ENCODE measurements at places on chromosomes 3 and 15. TPM values are rescaled to one million over a fixed set of nuclear protein-coding genes. Genes with fewer than 3 reads are reported as not detected.

The TUSC7 gene
- total RNA-seq, result not detected

DNA sequence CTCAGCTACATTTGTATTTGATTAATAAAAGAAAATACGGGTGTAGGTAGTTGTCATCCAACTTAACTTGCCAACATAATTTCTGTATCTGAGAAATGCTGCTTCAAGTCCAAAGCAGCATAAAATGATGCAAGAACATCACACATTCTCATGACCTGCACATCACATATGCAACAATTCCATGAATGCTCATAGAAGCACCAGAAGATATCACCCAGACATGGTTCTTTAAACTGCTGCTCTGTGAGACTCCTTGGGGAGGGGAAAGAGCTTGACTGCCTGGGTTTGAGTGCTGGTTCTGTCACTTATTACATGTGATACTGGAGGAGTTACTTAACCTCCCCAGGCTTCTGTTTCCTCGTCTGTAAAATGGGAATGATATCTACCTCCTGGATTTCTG lies 39.4 kb downstream of the CHST14 start:
- no peak for DNase-seq
- H3K36me3 ChIP-seq, result no peaks in the 10 kb centered on the region
- H3K27ac ChIP-seq, result no peak overlapping the region
- peaks cover 80% of the 10 kb centered on the region for H3K27me3 ChIP-seq
- peaks cover 27% of the 10 kb centered on the region for H3K4me1 ChIP-seq

The SLC26A6 gene
- 54.7 TPM for total RNA-seq

DNA sequence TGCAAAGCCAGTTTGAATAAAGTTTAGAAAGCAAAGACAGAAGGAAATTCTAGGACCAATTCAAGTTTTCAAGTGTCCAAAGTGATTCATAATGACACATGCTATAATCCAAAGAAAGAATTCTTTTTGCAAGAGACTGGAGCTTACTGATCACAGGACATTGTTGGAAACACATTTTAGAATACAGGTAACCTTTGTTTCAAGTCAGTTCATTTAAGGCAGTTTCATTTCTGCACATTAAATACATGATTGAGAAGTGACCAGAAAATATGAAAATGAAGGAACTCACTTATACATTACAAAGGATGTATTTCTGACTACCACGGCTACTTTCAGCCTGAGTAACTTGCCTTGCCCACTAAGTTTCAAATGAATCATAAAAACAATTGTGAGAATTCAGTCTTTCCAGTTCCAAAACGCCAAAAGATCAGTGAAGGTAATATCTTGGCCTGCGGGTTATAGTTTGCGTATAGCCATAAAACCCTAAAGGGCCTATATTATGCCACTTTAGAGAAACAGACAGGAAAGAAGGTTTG lies 48.7 kb downstream of the PRICKLE2 start:
- no peaks in the 10 kb centered on the region for H3K36me3 ChIP-seq
- peaks cover 5% of the 10 kb centered on the region for H3K27me3 ChIP-seq
- no peak for DNase-seq
- no peak overlapping the region for H3K27ac ChIP-seq

The TMEM212 gene
- total RNA-seq, result not detected

- H3K4me1 ChIP-seq, result peaks cover 25% of the 10 kb centered on the region
- H3K36me3 ChIP-seq, result peaks cover 8% of the 10 kb centered on the region
These were observed 408 bp downstream of the NICN1 start for GRCh38 chr3:49428752-49429080.

- H3K27me3 ChIP-seq, result no peaks in the 10 kb centered on the region
- DNase-seq, result no peak
- H3K4me1 ChIP-seq, result peaks cover 20% of the 10 kb centered on the region
- H3K27ac ChIP-seq, result no peak overlapping the region
- no peak overlapping the region for H3K4me3 ChIP-seq
These were observed 27.6 kb downstream of the EEFSEC start for GRCh38 chr3:128180913-128181312.

The NME9 gene
- 1.7 TPM for total RNA-seq

- no peaks in the 10 kb centered on the region for H3K27me3 ChIP-seq
- no peak overlapping the region for H3K27ac ChIP-seq
- no peak overlapping the region for H3K4me3 ChIP-seq
- peaks cover 8% of the 10 kb centered on the region for H3K36me3 ChIP-seq
- no peak for DNase-seq
These were observed 111.5 kb downstream of the CFAP44 start for GRCh38 chr3:113329757-113330156.

- no peaks in the 10 kb centered on the region for H3K36me3 ChIP-seq
- H3K27ac ChIP-seq, result no peak overlapping the region
- H3K27me3 ChIP-seq, result peaks cover 24% of the 10 kb centered on the region
These were observed 158.8 kb downstream of the RORA start for GRCh38 chr15:61070111-61070901.

The WNT5A gene
- total RNA-seq, result not detected

DNA sequence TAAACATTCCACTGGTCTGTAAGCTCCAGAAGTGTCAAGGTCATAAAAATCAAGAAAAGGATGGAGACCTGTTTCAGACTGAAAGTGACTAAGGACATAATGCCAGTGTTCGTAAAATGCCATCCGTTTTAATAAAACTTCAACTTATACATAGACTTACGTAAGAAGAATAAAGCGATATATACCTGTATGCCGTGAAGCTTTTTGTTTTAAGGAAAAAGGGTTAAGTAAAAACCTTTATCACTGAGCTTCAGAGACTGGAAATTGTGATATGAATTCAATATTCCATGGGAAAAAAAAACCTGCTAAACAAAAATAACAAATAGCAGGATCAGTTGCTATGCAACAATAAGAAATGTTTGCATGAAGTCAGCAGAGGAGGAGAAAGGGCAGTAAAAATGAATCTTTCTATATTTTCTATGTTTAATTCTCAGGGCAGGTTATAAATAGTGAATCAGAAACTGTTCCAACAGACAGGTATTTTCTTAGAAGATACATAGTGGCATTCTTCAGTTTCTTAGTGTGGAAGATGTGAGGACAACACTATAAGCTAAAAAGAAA lies 42.5 kb downstream of the CHSY1 start:
- H3K36me3 ChIP-seq, result peaks cover 21% of the 10 kb centered on the region
- H3K4me3 ChIP-seq, result no peak overlapping the region
- no peak overlapping the region for H3K27ac ChIP-seq
- no peaks in the 10 kb centered on the region for H3K27me3 ChIP-seq
- H3K4me1 ChIP-seq, result peaks cover 57% of the 10 kb centered on the region

GRCh38 chr3:25113891-25114290 lies 314.2 kb upstream of the RARB start:
- no peaks in the 10 kb centered on the region for H3K27me3 ChIP-seq
- no peaks in the 10 kb centered on the region for H3K36me3 ChIP-seq
- H3K4me3 ChIP-seq, result no peak overlapping the region
- H3K4me1 ChIP-seq, result no peaks in the 10 kb centered on the region

The TRPM1 gene
- total RNA-seq, result not detected

DNA sequence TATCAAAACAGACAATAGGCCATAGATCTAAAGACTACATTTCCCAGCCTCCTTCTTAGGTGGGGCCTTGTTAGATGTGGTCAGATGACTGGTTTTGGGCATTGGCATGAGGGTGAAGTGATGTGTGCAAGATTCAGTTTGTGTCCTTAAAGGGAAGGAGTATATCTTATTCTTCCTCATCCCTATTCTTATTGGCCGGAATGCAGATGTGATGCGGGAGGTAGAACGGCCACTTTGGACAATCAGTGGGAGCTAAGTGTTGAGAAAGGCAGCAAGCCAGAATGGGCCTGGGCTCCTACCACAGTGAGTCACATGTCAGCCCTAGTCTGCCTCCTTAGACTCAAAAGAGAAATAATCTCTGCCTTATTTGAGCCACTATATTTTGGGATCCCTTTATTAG lies 89.8 kb upstream of the MEX3B start:
- no peak overlapping the region for H3K4me3 ChIP-seq
- no peaks in the 10 kb centered on the region for H3K27me3 ChIP-seq
- peaks cover 14% of the 10 kb centered on the region for H3K36me3 ChIP-seq
- peaks cover 8% of the 10 kb centered on the region for H3K4me1 ChIP-seq
- DNase-seq, result no peak
- no peak overlapping the region for H3K27ac ChIP-seq

The CADPS gene
- total RNA-seq, result not detected

GRCh38 chr15:51846463-51847230 lies 17.2 kb downstream of the TMOD3 start:
- peak overlapping the region; percentile 28 for H3K27ac ChIP-seq
- H3K27me3 ChIP-seq, result no peaks in the 10 kb centered on the region
- H3K4me3 ChIP-seq, result peak overlapping the region; percentile 23

The SENP5 gene
- 37.9 TPM for total RNA-seq

GRCh38 chr15:90047956-90048575 lies 46.9 kb downstream of the ZNF710 start:
- no peaks in the 10 kb centered on the region for H3K36me3 ChIP-seq
- no peak overlapping the region for H3K27ac ChIP-seq

DNA sequence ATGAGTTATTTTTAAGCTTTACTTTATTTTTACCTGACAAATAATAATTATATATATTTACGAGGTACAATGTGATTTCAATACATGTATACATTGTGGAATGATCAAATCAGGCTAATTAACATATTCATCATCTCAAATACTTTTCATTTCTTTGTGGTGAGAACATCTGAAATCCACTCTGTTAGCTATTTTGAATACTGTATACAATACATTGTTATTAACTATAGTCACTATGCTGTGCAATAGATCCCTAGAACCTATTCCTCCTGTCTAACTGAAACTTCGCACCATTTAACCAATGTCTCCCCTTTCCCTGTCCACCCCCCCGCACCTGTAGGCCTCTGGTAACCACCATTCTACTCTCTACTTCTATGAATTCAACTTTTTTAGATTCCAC lies 7.9 kb upstream of the SPPL2A start:
- H3K4me1 ChIP-seq, result peaks cover 9% of the 10 kb centered on the region
- H3K4me3 ChIP-seq, result no peak overlapping the region
- H3K27ac ChIP-seq, result no peak overlapping the region
- no peak for DNase-seq
- no peaks in the 10 kb centered on the region for H3K27me3 ChIP-seq

DNA sequence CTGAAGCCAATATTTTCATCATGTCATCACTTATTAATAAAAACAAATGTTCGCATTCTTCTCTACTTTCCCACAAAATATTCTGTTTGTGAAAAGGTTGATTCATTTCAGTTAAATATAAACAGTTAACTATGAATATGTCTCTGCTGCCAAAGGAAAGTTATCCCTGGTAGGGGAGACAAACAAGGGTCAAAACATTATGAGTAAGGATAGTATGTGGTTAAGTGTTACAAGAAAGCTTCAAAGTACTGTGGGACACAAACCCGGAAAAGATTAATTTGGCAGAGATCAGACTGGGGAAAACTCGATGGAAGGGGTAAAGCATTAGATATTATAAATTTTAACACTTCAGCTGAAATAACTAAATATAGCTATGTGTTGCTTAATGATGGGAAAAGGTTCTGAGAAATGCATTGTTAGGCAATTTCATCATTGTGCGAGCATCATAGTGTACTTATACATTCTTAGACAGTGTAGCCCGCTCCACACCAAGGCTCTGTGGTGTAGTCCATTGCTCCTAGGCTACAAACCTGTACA lies 436.5 kb upstream of the TBL1XR1 start:
- peaks cover 7% of the 10 kb centered on the region for H3K36me3 ChIP-seq
- no peak overlapping the region for H3K4me3 ChIP-seq
- no peak for DNase-seq
- no peaks in the 10 kb centered on the region for H3K27me3 ChIP-seq

The SEMA5B gene
- total RNA-seq, result 0.28 TPM

The C15orf62 gene
- total RNA-seq, result 2.4 TPM

DNA sequence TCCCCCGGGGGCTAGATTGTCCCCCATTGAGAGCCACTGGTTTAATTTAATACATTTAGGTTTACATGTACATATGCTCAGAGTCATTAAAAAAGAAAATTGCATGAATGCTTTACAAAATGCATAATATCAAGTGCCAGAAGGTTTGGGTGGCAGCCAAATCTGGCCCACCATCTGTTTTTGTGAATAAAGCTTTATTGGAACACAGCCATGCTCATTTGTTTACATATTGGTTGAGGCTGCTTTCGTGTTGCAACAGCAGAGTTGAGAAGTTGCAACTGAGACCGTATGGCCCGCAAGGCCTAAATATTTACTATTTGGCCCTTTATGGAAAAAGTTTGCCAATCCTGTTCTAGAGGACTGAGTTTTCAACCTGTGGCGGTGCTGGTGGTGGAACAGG lies 32.1 kb upstream of the RGMA start:
- H3K36me3 ChIP-seq, result no peaks in the 10 kb centered on the region
- H3K27me3 ChIP-seq, result peaks cover 15% of the 10 kb centered on the region
- DNase-seq, result no peak

DNA sequence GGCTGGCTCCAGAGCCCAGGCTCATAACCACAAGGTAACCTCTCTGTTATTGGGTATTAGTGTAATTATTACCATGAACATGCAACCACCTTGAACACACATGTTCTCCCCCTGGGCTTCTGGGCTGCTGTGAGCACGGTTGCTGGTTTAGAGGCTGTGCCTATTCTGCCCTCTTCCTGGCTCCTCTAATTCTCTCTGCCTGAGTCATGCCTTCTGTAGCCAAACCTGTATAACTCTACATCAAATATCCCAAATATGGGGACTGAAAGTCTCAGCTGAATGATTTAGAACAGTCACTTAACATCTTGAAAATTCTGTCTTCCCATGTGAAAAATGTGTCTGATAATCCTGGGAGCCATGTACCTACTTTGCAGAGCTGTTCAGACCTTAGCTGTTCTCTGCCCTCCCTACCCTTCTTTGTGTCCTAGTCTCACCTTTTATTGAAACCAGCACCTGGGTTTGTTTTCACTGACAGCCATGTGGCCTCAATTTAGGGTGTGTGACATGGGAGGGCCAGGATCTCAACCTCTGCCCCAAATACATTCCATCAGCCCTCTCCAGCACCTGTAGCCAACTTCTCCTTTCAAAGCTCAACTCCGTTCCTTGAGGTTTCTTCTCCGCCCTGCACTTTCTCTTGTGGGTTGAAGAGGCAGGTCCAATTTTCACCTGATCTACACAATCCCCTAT lies 60.7 kb downstream of the PDZRN3 start:
- no peak overlapping the region for H3K27ac ChIP-seq
- no peaks in the 10 kb centered on the region for H3K4me1 ChIP-seq
- no peaks in the 10 kb centered on the region for H3K36me3 ChIP-seq
- DNase-seq, result no peak

All from activated naive CD8-positive, alpha-beta T cell treated with anti-CD3 and anti-CD28 coated beads, Interleukin-2, amount 10 ng/mL, durations not matched to agents 7 days and 5 days (primary cell).